ENCODE measurements at places on chromosomes 5 and 9.
A peak's percentile ranks its signal among the peaks of the same experiment; 100 is the strongest.

DNA sequence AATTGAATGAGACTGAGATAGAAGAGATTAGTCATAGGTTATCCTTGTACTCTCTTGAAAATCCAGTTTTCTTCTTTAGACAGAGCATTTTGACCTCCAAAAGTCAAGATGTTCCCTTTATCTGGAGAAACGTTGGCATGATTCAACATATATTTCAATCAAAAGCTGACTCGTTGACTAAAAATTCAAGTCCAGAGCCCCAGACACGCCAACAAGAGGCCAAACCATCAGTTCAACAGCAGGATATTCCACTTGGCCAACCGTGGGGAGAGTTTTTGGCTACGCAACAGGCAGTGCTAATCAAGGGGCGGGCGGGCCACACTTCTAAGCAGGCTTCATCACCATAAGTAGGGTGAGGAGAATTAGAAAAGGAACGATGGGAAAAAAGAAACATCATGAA is 119.1 kb downstream of the SLIT3 start:
- no peak for DNase-seq

GRCh38 chr9:97811533-97812246 is 41.3 kb upstream of the FOXE1 start:
- DNase-seq = no peak

DNA sequence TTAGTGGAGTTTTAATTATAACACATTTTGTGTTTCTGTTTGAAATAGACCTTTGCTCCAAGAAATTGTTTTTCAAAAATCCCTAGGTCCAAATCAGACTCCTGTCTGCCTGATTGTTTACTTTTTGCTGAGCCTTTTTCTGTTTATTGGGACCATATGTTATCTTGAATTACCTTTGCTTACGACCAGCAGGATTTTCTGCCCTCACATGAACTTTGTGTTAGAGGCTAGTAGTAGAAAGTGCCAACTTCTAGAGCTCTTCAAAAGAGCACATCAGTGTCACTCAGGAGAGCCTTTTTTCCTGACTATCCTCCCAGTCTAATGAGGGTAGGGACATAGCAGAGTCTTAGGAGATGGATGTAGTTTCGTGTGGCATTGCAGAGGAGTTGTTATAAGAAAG is 10.2 kb downstream of the RECK start:
- DNase-seq = no peak

GRCh38 chr5:607541-608428 is 4.4 kb upstream of the CEP72 start:
- no peak for DNase-seq

DNA sequence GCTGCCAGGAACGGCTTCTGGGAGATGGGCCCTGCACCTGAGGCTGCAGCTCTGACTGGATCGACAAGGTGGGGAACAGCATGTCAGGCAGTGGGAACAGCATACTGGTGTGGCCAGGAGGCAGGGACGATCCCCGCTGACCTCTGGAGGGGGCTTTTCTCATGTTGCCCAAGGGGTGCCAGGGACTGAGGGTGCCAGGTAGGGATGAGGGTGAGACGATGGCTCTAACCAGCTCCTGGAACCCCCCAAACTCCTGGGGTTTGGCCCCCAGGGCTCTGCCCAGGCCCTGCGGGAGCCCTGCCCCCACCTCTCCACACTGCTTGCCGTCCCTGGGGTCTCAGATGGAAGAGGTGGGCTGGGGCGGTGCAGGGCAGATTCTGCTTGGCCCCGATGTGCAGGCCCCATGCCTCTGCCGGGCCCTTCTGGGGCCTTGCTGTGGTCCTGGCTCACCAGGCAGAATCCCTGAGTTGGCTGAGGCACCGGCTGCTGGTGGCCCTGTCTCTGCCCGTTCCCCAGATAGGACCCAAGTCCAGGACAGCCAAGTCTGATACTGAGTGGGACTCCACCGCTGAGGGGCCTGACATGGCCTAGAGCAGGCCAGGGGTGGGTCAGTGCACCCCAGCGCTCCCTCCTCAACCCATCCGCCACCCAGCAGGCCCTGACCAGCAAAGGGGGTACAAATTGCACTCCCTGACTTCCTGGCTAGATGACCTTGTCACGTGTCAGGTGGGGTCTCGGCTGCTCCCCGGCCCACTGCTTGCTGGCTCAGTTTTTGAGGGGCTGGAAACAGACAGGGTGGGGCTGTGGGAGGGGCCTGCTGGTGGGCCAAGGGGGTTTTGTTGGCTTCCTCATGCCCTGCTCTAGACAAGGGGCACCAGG is 28.4 kb upstream of the RNF130 start:
- DNase-seq = no peak

- no peak for DNase-seq
These were observed 598 bp downstream of the MYO10 start for GRCh38 chr5:16935231-16936149.

DNA sequence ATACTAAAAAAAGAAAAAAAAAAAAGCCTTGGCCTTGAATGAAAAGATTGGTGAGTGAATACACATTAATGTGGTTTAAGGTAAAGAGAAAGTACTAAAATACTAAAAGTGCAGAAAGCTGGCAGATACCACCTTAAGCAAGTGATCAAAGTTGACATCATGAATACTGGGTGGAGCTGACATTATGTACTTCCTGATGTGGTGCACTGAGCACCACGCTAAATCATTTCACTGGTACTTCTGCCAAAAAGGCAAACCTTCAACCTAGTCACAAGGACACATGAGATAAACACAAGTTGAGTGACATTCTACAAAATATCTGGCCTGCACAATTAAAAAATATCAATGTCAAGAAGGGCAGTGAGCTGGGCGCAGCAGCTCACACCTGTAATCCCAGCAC is 33.8 kb upstream of the PANK3 start:
- DNase-seq = peak; percentile 61

GRCh38 chr5:143550986-143551630 is 147.6 kb upstream of the NR3C1 start:
- DNase-seq = no peak

DNA sequence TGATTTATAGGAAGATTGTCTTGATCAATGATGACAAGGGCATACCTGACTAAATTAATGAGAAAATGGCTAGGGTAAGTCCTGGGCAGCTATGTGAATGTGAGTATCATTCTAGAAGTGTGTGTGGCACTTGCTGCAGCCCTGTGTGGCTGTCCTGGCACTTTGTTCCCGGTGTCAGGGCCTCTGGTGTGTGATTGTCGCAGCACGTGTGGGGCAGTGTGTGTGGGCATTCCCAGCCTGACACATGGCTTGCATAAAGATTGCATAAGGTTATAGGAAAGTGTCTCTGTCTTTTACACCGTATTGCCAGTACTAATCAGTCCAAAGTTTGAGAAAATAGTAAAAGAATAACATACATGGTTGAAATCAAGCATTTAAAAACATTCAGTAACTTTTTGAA is 74.4 kb downstream of the TRIO start:
- no peak for DNase-seq

- DNase-seq = no peak
These were observed 266.5 kb upstream of the ADAMTS16 start for GRCh38 chr5:4873652-4874051.

GRCh38 chr5:119402081-119402480 is 46.3 kb downstream of the TNFAIP8 start:
- no peak for DNase-seq
